Ascending aorta (tissue), 2 donors: ENCODE measurements at places on chromosomes 3 and 15. TPM values are rescaled to one million over a fixed set of nuclear protein-coding genes. Genes with fewer than 3 reads are reported as not detected.

DNA sequence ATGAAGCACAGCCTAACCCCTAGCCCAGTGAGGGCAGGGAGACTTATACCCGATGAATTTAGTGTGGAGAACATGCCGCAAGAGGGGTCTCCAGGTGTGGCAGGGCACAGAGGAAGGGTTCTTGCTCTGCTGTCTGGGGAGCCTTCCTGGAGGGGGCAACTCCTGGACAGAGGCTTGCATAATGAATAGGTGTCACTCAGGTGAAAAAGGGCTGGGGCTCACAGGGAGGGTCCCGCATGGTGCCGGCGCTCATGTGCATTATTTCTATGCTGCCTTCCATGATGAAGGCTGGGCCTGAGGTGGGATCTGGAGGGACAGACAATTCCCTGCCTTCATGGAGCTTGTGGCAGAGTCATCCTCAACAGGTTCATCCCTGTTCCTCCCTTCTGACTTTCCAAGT, 51.5 kb downstream of the ITGA11 start:
- no peak overlapping the region for H3K27ac ChIP-seq
- DNase-seq, result peak; percentile 61
- no peaks in the 10 kb centered on the region for H3K27me3 ChIP-seq
- peaks cover 4% of the 10 kb centered on the region for H3K36me3 ChIP-seq

- DNase-seq, result peak; percentile 50
- no peak overlapping the region for H3K27ac ChIP-seq
- H3K36me3 ChIP-seq, result no peaks in the 10 kb centered on the region
- H3K4me1 ChIP-seq, result no peaks in the 10 kb centered on the region
Measured at GRCh38 chr3:14771593-14772497, 46.9 kb upstream of the FGD5 start.

GRCh38 chr3:23444386-23444785, 241.3 kb downstream of the UBE2E2 start:
- no peaks in the 10 kb centered on the region for H3K36me3 ChIP-seq
- no peak for DNase-seq
- no peak overlapping the region for H3K4me3 ChIP-seq
- no peak overlapping the region for H3K27ac ChIP-seq
- H3K27me3 ChIP-seq, result no peaks in the 10 kb centered on the region

The EFHB gene
- total RNA-seq, result not detected
